ENCODE measurements at places on chromosomes 16 and 17. TPM values are rescaled to one million over a fixed set of nuclear protein-coding genes. Genes with fewer than 3 reads are reported as not detected.
A peak's percentile ranks its signal among the peaks of the same experiment; 100 is the strongest.

DNA sequence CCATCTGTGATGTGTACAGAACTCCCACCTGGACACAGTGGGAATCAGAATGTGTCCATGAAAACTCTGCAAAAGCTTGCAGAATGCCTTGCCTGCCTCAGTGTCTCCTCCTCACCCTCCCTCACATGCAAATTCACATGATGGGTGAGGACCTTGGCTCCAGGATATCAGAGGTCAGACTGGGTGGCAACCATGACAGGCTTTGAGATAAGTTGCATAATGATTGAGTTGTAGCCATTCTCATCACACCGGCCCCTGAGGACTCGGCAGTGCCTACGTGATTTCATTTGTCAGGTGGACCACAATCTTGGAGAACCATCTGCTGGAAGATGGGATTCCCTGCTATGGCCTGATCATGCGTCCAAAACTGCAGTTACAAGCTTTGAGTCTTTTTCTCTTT, 3.9 kb upstream of the ADCY9 start:
- H3K4me3 ChIP-seq, result no peak overlapping the region
- no peaks in the 10 kb centered on the region for H3K36me3 ChIP-seq
- H3K4me1 ChIP-seq, result no peaks in the 10 kb centered on the region
- H3K27me3 ChIP-seq, result no peaks in the 10 kb centered on the region

TAX1BP3 gene
- total RNA-seq, result 107 TPM

GRCh38 chr17:39104657-39105056, 46.8 kb downstream of the PLXDC1 start:
- no peaks in the 10 kb centered on the region for H3K27me3 ChIP-seq
- H3K27ac ChIP-seq, result no peak overlapping the region
- no peaks in the 10 kb centered on the region for H3K4me1 ChIP-seq
- no peak for DNase-seq
- H3K4me3 ChIP-seq, result no peak overlapping the region

MAPK8IP3 gene
- 71.6 TPM for total RNA-seq

DNA sequence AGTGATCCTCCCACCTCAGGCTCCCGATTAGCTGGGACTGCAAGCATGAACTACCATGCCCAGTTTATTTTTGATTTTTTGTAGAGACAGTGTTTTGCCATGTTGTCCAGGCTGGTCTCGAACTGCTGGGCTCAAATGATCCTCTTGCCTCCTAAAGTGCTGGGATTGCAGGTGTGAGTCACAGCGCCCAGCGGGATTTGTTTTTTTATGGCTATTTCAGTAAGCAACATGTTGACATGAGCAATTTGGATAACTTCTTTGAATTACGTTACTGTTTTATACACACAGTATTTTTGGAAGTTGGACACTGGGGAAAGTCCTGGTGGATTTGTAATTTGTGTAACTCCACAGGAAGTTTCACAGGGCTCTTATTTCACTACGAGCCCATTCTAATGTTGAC, 18.5 kb upstream of the RHOT1 start:
- no peaks in the 10 kb centered on the region for H3K27me3 ChIP-seq
- DNase-seq, result no peak
- no peaks in the 10 kb centered on the region for H3K36me3 ChIP-seq
- H3K27ac ChIP-seq, result no peak overlapping the region
- H3K4me1 ChIP-seq, result no peaks in the 10 kb centered on the region

EEF2KMT gene
- 10.2 TPM for total RNA-seq

DNA sequence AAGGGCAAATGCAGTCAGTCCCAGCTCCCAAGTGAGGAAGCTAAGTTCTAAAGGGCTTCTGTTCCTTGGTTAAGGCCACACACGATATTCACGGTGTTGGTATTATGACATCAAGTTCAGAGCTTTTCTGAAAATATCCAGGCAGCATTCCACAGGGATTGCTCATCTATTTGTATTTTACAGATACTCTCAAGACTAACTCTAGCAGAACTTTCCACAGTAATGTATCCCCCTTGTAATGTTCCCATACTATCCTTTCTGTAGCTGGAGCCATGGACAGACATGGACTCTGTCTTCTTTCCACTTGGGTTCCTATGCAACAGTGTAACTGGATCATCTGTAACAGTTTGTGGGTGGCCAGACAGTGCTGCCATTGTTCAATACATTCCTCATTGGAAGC, 13.5 kb downstream of the SDR42E1 start:
- no peaks in the 10 kb centered on the region for H3K4me1 ChIP-seq
- H3K27ac ChIP-seq, result peak overlapping the region; percentile 65
- no peak for DNase-seq
- no peaks in the 10 kb centered on the region for H3K27me3 ChIP-seq
- H3K4me3 ChIP-seq, result no peak overlapping the region

DNA sequence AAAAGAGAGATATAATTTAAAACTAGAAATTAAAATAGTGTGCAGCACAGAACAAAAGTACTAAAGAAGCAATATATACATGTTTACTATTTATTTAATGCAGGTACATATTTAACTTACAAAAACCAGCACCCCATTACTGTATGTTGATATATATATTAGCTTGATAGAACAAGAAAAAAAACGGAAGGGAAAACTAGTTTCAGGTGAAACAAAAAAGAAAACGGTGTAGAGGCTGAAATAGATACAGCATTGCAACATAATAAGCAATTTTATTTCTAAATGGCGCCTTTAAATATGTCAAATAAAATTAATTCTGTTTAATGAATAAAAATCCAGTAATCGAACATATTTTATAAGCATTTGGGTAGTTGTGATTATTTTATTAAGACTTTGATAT, 3.9 kb downstream of the HNF1B start:
- no peak for DNase-seq
- peaks cover 5% of the 10 kb centered on the region for H3K4me1 ChIP-seq
- H3K36me3 ChIP-seq, result no peaks in the 10 kb centered on the region
- peaks cover 99% of the 10 kb centered on the region for H3K27me3 ChIP-seq
- H3K27ac ChIP-seq, result no peak overlapping the region
- no peak overlapping the region for H3K4me3 ChIP-seq

WBP2 gene
- total RNA-seq, result 44.9 TPM

DNA sequence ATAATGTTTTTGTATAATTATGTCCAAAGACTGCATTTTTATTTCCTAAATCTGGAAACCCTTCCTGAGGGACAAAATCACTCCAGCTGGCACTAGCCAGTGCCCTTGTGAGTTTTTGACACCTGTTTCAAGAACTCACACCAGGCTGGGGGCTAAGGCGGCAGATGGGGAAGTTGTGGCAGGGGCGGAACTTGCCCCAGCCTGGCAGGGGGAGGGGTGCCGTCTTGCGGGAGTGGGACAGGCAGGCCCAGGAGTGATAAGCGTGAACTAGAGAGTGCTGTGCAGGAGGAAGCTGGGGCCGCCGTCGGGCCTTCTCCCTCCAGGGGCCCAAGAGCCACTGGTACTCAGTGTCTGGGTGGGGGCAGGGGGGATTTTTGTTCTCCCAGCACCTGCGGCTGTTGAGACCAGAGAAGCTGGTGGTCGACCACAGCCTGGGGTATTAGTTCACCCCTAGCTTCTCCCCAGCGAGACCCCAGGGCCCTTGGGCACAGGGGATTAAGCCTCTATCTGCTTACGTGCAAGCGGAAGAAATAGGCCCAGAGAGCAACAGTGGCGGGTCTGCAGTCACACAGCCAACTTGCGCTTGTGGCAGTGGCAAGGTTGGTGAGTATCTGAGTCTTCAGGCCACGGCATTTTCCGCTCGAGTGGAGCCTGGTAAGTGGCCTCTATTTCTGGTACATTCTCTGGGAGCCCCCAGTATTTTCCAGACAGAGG, 40.2 kb upstream of the PLCG2 start:
- H3K36me3 ChIP-seq, result no peaks in the 10 kb centered on the region
- H3K27me3 ChIP-seq, result no peaks in the 10 kb centered on the region
- no peak overlapping the region for H3K4me3 ChIP-seq
- no peaks in the 10 kb centered on the region for H3K4me1 ChIP-seq

RPTOR gene
- total RNA-seq, result 27.5 TPM

- no peaks in the 10 kb centered on the region for H3K36me3 ChIP-seq
- peaks cover 7% of the 10 kb centered on the region for H3K4me1 ChIP-seq
- DNase-seq, result peak; percentile 92
- H3K4me3 ChIP-seq, result peak overlapping the region; percentile 46
- no peaks in the 10 kb centered on the region for H3K27me3 ChIP-seq
These were observed 3.7 kb upstream of the MYL4 start for GRCh38 chr17:47205419-47205963.

GRCh38 chr17:21176773-21177395, 37.1 kb downstream of the TMEM11 start:
- peaks cover 5% of the 10 kb centered on the region for H3K36me3 ChIP-seq
- H3K4me1 ChIP-seq, result no peaks in the 10 kb centered on the region
- no peak overlapping the region for H3K27ac ChIP-seq
- DNase-seq, result no peak

DNA sequence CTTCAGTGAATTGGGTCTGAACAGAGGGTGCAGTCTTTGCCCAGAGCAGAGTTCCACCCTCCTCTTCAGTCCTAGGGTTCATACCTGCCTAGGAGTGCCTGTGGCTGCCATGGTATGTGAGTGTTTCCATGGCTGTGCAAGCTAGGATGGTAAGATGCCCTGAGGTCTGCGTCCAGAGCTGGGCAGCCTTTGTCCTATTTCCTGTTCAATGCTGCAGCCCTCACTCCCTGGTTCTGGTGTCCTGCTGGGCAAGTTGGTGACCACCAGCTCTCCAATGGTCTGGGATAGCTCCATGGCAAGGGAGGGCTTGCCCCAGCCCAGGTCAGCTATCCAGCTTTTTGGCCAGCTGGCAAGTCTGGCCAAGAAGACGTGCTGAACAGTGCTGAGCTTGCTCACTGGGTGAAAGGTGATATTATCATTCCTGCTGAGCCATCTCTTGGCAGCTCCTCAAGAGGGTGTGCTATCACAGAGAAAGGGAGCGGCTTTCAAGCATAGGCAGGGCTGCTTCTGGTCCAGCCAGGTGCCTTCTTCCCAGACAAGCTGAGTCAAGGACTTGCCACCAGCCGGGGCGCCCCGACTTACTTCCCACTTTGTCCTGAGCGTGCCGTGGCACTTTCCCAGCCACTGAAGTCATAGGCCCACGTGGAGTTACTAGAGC, 13.0 kb upstream of the NFATC3 start:
- no peaks in the 10 kb centered on the region for H3K27me3 ChIP-seq
- no peaks in the 10 kb centered on the region for H3K4me1 ChIP-seq
- no peak overlapping the region for H3K4me3 ChIP-seq
- H3K36me3 ChIP-seq, result no peaks in the 10 kb centered on the region

DNA sequence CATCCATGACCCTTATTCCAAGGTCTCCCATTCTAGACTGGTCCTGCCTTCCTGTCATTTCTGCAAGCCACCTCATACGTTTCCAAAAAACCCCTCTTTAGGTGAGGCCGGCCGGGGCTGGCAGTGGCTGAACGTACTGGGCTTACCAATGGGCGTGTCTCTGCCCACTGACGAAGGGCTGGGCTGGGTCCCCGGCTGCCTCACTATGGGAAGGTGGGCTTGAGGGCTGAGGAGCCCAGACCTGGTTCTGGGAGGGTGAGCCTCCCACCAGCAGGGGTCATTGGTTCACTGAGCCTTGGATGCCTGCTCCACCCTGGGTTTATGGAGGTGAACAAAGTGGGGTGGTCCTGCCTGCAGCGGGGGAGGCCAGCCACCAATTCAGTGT, 19.9 kb downstream of the KDM8 start:
- H3K27me3 ChIP-seq, result no peaks in the 10 kb centered on the region
- H3K36me3 ChIP-seq, result no peaks in the 10 kb centered on the region
- DNase-seq, result no peak
- no peak overlapping the region for H3K4me3 ChIP-seq

DNA sequence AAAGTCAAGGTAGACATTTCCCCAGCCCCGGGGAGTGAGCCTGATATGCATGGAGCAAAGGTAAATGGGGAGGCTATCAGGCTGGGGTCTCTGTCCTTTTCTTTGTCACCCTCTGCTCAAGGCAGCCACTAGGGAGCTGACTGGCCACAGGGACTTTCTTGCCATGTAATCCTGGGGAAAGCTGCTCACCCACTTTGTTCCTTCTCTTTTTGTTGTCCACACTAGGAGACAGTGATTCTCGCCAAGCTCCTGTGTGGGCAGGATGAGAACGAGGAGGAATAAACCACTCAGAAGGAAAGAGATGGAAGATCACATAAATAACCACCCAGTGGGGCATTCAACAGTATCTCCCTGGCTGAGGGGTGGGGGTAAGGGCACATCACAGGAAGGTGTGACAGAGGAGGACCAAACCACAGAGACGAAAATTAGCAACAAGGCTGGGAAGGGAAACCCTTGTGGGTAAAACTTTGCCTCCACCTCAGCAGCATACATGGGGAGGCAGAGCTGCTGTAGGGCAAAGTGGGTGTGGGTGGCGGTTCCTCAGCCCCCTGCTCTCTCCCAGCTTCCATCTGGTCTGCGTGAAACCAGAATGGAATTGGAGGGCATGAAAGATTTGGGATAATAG, 26.2 kb upstream of the CCL1 start:
- no peak for DNase-seq
- no peaks in the 10 kb centered on the region for H3K27me3 ChIP-seq
- no peak overlapping the region for H3K4me3 ChIP-seq
- H3K36me3 ChIP-seq, result no peaks in the 10 kb centered on the region

MRPL45 gene
- 27.9 TPM for total RNA-seq

GRCh38 chr17:57874434-57875289, 24.8 kb upstream of the MRPS23 start:
- H3K4me1 ChIP-seq, result peaks cover 26% of the 10 kb centered on the region
- H3K27me3 ChIP-seq, result no peaks in the 10 kb centered on the region
- peak overlapping the region; percentile 85 for H3K27ac ChIP-seq
- peak; percentile 74 for DNase-seq
- H3K36me3 ChIP-seq, result no peaks in the 10 kb centered on the region

PRKCB gene
- 5.3 TPM for total RNA-seq

DNA sequence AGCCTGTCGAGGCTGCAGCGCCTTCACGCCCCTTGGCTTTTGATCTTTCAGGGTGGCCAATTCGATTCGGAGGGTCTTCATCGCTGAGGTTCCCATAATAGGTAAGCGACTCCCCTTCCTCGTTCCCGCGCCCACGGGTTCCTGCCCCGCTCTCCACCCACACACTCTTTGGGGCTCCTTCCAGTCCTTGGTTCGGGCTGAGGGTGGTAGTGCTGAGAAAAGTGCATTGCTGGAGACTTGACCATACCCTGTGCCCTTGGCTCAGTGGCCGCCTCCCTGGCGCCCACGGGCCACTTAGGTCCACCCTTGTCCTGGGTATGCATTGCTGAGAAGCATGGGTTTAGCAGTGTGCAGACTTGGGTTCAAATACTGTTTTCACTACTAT, 491 bp downstream of the POLR2C start:
- H3K27me3 ChIP-seq, result no peaks in the 10 kb centered on the region
- peak overlapping the region; percentile 100 for H3K4me3 ChIP-seq
- H3K4me1 ChIP-seq, result no peaks in the 10 kb centered on the region
- H3K27ac ChIP-seq, result peak overlapping the region; percentile 93
- peaks cover under 1% of the 10 kb centered on the region for H3K36me3 ChIP-seq

- no peaks in the 10 kb centered on the region for H3K36me3 ChIP-seq
- H3K4me1 ChIP-seq, result no peaks in the 10 kb centered on the region
- DNase-seq, result no peak
- H3K27me3 ChIP-seq, result no peaks in the 10 kb centered on the region
- H3K4me3 ChIP-seq, result no peak overlapping the region
- peak overlapping the region; percentile 35 for H3K27ac ChIP-seq
These were observed 20.2 kb upstream of the TEKT3 start for GRCh38 chr17:15361592-15361991.

GRCh38 chr16:31869511-31870201, 4.0 kb upstream of the ZNF267 start:
- no peaks in the 10 kb centered on the region for H3K4me1 ChIP-seq
- H3K27me3 ChIP-seq, result no peaks in the 10 kb centered on the region
- peak; percentile 38 for DNase-seq
- H3K4me3 ChIP-seq, result no peak overlapping the region
- no peak overlapping the region for H3K27ac ChIP-seq

LYRM1 gene
- total RNA-seq, result 54.6 TPM
